NCI-H1048 (cell line): ENCODE measurements at places on chromosomes 4 and X.

- DNase-seq = no peak
These were observed 1.2 kb downstream of the TMEM255A start for GRCh38 chrX:120309873-120310705.

GRCh38 chrX:104749951-104750610, 184.1 kb downstream of the IL1RAPL2 start:
- DNase-seq = no peak

- DNase-seq = no peak
These were observed 49.5 kb downstream of the ACOX3 start for GRCh38 chr4:8391071-8391470.

DNA sequence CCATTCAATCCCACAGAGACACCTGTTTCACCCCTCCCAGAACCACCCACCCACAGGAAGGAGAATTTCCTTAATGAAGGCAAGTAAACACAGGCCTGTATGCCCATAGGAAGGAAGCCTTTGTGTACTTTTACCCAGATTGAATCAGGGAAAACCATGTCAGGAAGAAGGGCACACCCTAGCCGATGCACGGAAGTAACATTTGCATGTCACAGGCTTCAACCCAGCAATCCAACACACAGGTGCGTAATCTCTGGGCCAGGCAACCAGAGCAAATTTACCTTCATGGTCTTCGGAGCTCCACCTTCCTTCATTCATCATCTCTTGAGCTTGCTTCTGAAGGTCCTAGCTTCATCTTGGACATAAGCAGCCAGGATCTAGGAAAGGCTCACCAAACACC, 206.3 kb downstream of the SHROOM3 start:
- DNase-seq = no peak

DNA sequence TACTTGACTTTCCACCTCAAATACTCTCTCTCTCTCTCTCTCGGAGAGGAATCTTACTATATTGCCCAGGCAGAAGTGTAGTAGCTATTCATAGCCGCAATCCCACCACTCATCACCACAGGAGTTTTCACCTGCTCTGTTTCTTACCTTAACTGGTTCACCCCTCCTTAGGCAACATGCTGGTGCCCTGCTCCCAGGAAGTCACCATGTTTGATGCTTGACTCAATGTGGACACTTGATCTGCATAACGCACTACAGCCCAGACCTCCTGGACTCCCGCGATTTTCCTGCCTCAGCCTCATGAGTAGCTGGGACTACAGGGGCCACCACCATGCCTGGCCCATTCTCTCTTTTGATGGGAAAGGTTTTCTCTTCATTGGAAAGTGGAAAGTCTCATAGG, 271.8 kb downstream of the FBXW7 start:
- DNase-seq = no peak

- DNase-seq = no peak
These were observed 9.8 kb downstream of the ZFP92 start for GRCh38 chrX:153420851-153421599.

GRCh38 chrX:152821145-152821765, 9.3 kb downstream of the CETN2 start:
- no peak for DNase-seq

DNA sequence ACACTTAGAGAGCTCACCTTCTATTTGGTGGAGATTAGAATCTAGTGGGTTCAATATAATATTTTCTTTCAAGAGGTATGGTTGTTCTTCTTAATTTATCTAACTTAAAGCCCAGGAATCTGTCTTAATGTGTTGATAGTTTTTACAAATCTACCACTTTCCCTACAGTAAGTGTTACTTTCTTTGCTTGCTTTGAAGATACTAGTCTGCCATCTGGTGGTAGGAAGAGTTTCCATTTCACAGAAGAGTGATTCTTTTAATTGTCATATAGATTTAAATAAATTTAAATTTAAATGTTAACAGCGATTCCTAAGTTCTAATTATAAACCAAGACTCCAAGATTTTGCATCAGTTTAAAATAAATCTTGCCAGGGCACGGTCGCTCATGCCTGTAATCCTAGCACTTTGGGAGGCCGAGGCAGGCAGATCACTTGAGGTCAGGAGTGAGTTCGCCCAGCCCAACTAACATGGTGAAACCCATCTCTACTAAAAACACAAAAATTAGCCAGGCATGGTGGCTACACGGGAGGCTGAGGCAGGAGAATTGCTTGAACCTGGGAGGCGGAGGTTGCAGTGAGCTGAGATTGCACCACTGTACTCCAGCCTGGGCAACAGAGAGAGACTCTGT, 43.5 kb downstream of the NUDT9 start:
- no peak for DNase-seq
